ENCODE measurements at places on chromosomes 1 and 21. TPM values are rescaled to one million over a fixed set of nuclear protein-coding genes. Genes with fewer than 3 reads are reported as not detected.

GRCh38 chr1:244160455-244161235 lies 109.6 kb downstream of the ZBTB18 start:
- no peak overlapping the region for H3K4me3 ChIP-seq
- DNase-seq = no peak
- H3K27ac ChIP-seq = no peak overlapping the region
- no peaks in the 10 kb centered on the region for H3K36me3 ChIP-seq
- H3K27me3 ChIP-seq = no peaks in the 10 kb centered on the region
- H3K4me1 ChIP-seq = no peaks in the 10 kb centered on the region

DNA sequence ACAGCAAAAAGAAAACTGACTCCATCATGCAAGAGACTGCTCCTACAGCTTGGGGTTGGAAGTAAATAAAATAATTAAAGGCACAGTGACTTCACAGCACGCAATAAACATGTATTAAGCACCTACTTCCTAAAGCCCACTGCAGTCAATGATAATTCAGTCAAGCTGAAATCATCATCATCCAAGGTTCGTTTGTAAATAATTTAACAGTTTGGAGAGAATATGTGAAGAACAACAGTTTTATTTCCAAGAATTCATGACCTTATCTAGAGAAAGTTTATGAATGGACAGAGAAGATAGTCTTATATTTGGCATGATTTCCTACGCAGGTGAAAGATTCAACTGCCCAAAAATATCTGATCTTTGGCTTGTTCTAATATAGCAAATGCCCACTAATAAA lies 86.8 kb downstream of the SMYD3 start:
- DNase-seq = no peak
- H3K36me3 ChIP-seq = peaks cover 17% of the 10 kb centered on the region
- H3K27me3 ChIP-seq = no peaks in the 10 kb centered on the region
- no peak overlapping the region for H3K4me3 ChIP-seq
- H3K27ac ChIP-seq = no peak overlapping the region

GRCh38 chr1:180185971-180186645 lies 31.4 kb downstream of the QSOX1 start:
- no peak overlapping the region for H3K27ac ChIP-seq
- no peaks in the 10 kb centered on the region for H3K4me1 ChIP-seq
- H3K36me3 ChIP-seq = no peaks in the 10 kb centered on the region
- H3K4me3 ChIP-seq = no peak overlapping the region
- DNase-seq = no peak

Gene CELA3A
- not detected for total RNA-seq
